ENCODE measurements at places on chromosomes 11 and 22. TPM values are rescaled to one million over a fixed set of nuclear protein-coding genes. Genes with fewer than 3 reads are reported as not detected.
A peak's percentile ranks its signal among the peaks of the same experiment; 100 is the strongest.

GRCh38 chr22:31943978-31944699 lies at the start of gene YWHAH:
TSS of gene YWHAH (plus strand) at chr22:31944535. CDS start at chr22:31944734, 199 bp downstream.
- peak; percentile 93 for DNase-seq
- peak within 1 kb of the TSS; percentile 76 for H3K4me3 ChIP-seq
- peak within 1 kb of the TSS; percentile 92 for H3K27ac ChIP-seq
- peaks cover 10% of the 10 kb centered on the region for H3K27me3 ChIP-seq
- peaks cover 15% of the 10 kb centered on the region for H3K36me3 ChIP-seq
- H3K4me1 ChIP-seq: peaks cover 10% of the 10 kb centered on the region

GRCh38 chr11:71342116-71342515 lies 89.7 kb upstream of the SHANK2 start:
- no peak for DNase-seq
- no peak overlapping the region for H3K4me3 ChIP-seq
- H3K27ac ChIP-seq: no peak overlapping the region
- H3K27me3 ChIP-seq: peaks cover 9% of the 10 kb centered on the region
- no peaks in the 10 kb centered on the region for H3K36me3 ChIP-seq

The FZD4 gene
- total RNA-seq: 9.8 TPM

The SLC7A4 gene
- 0.21 TPM for total RNA-seq

DNA sequence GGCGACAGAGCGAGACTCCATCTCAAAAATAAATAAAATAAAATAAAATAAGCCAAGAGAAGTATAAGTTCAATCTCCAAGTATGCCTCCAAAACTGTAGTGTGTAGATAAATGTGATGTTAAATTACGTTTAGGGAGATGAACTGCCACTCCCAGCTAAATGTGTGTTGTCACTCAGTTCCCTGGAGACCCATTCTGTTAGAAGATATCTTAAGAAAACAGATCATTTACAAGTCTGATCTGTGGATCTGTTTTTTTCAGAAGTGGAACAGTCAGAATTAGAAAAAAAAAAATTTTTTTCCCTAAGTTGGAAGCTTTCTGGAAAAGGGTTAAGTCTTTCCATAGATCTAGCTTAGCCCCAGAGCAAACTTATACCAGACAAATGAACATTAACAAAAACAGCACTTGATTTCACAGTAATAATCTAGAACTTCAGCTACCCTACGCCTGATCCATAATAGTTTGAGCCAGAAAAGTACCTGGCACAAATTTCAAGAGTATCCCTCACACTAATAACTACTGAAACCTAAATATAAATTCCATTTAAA lies 18.2 kb downstream of the CELF1 start:
- peaks cover 25% of the 10 kb centered on the region for H3K4me1 ChIP-seq
- DNase-seq: no peak
- no peak overlapping the region for H3K4me3 ChIP-seq
- no peaks in the 10 kb centered on the region for H3K27me3 ChIP-seq
- H3K36me3 ChIP-seq: peaks cover 3% of the 10 kb centered on the region
- peak overlapping the region; percentile 22 for H3K27ac ChIP-seq
